ENCODE measurements at places on chromosomes 3 and 15.

DNA sequence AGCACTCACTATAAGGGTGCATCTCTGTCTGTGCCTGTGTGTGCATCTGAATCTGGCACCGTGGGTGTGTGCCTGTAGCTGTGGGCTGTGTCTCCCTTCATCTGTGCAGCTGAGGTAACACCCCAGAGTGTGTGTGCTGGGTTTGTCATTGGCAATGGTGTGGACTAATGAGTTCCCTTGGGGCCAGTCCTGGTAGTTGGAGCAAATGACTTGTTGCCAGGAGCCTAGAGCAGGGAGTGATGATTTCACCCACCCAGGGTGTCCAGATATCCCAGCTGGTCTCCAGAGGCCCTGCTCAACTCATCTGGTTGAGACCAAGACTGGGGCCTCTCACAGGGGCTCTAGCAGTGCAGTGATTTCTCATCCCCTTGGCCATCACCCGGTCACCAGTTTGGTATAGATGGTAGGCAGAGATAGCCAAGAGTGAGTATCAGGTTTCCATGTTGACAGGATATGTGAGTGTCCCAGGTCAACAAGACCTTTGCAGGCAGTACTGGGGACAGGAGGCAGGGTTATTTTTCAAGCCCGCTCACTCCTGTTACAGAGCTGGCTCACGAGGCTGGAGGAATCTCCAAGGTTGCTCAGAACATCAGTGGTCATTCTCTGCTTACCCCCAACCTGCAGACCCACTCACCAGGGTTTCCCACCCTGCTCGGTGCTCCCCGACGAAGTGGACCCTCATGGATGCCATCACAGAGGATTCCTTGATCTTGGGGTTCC lies 4.1 kb upstream of the HDAC11 start:
- H3K36me3 ChIP-seq, result no peaks in the 10 kb centered on the region
- no peak overlapping the region for H3K4me3 ChIP-seq
- DNase-seq, result no peak
- peaks cover 14% of the 10 kb centered on the region for H3K4me1 ChIP-seq

DNA sequence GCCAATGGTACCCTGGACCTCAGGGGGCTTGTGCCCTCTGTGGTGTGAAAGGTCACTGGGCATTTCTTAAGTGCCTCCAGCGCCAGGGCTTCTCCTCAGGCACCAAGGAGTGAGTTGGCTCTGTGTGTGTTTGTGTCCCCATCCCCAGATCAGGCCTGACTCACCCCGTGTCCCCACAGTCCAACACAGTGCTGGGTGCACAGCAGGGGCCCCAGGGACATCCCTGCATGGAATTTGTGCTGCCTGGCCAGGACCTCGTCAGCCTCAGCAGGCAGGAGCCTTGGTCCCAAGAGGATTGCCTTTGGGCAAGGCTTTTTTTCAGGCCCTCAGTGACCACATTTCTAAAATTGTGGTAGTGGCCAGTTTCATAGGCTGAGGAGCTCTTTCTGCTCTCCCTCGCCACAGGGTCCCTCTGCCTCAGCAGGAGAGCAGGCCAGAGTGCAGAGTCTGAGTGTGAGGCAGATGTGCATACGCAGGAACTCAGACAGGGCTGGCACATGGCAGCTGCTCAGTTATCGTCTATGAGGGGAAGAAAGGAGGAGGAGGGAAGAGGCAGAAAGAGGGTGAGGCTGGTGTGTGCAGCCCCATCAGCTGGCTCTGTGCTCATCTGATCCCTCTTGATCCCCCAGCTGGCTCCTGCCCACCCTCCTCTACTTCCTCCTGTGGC lies 215.6 kb downstream of the RPLP1 start:
- H3K27me3 ChIP-seq, result no peaks in the 10 kb centered on the region
- H3K27ac ChIP-seq, result no peak overlapping the region
- H3K36me3 ChIP-seq, result no peaks in the 10 kb centered on the region
- no peak for DNase-seq

DNA sequence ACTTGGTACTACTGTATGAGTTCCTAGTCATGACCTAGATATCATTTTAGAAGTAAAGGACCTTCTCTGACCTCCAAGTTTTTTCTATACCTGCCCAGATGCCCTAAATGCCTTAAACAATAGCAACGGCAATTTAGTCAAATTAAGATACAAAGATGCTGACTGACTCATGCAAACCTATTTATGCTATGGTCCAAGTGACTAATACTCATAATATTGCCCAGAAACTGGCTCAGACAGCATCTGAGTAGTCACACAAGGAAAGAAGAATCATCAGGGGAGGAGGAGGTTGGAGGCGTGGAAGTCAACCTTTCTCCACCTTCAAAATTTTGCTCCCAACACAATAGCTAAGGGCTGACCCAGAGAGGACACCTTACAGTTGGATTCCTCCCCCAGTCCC lies 6.8 kb downstream of the FYCO1 start:
- no peak overlapping the region for H3K27ac ChIP-seq
- H3K27me3 ChIP-seq, result no peaks in the 10 kb centered on the region
- H3K4me3 ChIP-seq, result no peak overlapping the region
- H3K4me1 ChIP-seq, result peaks cover 13% of the 10 kb centered on the region

DNA sequence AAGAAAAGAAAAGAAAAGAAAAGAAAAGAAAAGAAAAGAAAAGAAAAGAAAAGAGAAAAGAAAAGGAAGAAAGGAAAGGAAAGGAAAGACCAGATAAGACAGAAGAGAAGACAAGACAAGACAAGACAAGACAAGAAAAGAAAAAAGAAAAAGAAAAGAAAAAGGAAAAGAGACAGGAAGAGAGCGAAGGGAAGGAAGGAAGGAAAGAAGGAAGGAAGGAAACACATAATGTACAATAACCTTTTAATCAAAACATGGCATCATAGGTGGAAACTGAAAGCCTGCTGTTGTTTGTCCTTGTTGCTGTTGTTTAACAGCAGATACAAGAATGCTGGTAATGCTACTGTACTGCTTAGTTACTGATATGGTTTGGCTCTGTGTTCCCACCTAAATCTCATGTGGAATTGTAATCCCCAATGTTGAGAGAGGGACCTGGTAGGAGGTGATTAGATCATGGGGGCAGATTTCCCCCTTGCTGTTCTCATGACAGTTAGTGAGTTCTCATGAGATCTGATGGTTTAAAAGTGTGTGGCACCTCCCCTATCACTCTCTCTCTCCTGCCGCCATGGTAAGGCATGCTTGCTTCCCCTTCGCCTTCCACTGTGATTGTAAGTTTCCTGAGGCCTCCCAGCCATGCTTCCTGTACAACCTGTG lies 67.3 kb downstream of the MCF2L2 start:
- H3K4me3 ChIP-seq, result no peak overlapping the region
- no peak for DNase-seq
- no peaks in the 10 kb centered on the region for H3K36me3 ChIP-seq

DNA sequence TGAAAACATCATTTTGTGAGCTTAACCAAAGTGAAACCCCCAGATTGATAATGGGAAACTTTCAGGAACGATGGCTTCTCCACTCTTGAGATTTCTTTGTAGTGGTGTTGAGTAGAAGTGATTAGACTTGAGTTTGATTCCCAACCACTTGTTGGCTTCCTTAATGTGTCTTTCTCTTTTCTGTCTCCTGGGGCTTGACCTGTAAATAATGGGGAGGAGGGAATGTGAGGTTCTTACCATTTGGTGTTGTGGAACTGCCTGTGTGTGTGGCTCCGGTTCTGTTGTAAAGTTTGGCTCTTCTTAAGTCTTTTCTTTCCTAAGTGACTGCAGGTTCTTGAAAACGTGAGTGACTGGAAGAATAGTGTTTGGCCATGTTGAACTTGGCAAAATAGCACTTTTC lies 2.7 kb downstream of the CDV3 start:
- H3K36me3 ChIP-seq, result peaks cover 29% of the 10 kb centered on the region
- peak overlapping the region; percentile 16 for H3K4me3 ChIP-seq
- DNase-seq, result no peak
- H3K4me1 ChIP-seq, result peaks cover 59% of the 10 kb centered on the region
- H3K27ac ChIP-seq, result peak overlapping the region; percentile 62

DNA sequence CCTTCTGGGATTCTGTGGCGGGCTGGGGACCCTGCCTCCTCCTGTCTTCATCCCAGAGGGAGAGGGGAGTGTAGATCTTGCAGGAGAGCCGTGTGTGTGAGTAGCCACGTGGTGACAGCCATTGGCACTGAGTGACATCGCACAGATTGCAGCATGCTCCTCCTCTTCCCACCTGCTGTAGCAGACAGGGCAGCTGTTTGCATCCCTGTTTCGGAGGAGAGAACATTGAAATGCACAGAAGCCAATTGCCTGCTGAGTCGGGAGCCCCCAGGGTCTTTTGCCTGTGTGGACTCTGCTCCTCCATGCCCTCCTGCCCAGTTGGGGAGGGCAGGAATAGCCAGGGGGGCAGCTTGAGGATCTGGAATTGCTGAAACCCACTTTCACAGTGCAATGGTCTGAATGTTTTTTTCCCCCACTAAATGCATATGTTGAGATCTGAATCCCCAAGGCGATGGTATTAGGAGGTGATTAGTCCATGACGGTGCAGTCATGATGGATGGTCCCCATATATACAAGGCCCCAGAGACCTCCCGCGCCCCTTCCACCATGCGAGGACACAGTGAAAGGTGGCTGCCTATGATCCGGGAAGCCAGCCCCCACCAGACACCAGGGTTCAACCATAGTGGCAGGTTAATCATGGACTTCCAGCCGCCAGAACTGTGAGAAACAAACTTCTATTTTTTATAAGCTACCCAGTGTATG lies 66.8 kb downstream of the CHRNA7 start:
- no peak overlapping the region for H3K4me3 ChIP-seq
- no peak for DNase-seq
- H3K36me3 ChIP-seq, result no peaks in the 10 kb centered on the region
- no peaks in the 10 kb centered on the region for H3K27me3 ChIP-seq

DNA sequence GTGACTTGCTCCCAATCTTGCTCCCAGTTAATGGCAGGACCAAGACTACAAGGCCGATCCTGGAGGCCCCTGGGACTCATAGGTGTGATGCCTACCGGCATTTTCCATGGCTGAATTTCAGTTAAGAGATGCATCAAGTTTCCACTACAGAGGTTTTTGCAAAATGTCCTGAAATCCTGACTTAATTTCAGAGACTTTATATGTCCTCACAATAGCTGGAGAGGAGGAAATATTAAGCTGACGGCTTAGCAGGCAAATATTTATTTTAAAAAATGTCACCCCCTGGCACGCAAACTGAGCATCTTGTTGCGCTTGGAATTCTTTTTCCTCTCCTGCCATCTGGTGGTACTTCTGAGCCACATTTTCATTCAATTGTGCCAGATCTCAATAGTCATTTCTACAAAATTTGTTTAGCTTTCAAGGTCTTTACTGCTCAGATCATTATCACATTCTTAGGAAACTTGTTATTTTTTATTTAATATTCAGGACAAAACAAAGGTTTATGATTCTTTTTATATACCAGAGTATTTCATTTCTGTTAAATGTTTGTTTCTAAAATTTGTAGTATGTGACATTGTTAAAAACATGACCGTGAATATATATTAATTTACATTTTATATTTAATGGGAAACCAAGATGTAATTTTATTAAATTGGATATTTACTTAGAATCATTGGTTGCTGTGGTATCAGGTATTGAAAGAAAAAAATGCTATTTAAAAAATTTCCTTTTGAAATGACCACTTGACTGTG lies 189.2 kb upstream of the THRB start:
- no peaks in the 10 kb centered on the region for H3K4me1 ChIP-seq
- no peak overlapping the region for H3K27ac ChIP-seq
- no peak for DNase-seq
- no peak overlapping the region for H3K4me3 ChIP-seq
- H3K36me3 ChIP-seq, result no peaks in the 10 kb centered on the region
